Trophoblast cell (in vitro differentiated cells and primary cell): ENCODE measurements at places on chromosomes 5 and 9.

GRCh38 chr9:105127863-105128220, 116.6 kb upstream of the SLC44A1 start:
- DNase-seq = peak; percentile 68

DNA sequence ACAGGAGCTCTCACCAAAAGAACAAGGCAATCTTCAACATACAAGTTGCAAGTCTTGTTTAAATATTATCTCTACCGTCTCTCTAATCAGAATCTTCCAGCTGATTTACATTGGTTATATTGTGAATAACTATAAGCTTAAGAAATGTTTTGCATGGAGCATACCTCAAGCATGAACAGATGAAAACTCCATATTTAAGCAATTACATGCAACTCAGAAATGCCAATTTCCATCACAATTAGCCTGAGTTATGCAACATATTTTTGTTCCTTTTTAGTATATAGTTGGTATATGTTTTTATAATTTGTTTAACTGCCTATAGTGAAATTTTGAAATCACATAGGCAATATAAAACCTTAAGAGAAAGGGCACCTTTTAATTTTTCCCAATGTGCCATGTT, 142.5 kb downstream of the DENND1A start:
- DNase-seq = no peak

DNA sequence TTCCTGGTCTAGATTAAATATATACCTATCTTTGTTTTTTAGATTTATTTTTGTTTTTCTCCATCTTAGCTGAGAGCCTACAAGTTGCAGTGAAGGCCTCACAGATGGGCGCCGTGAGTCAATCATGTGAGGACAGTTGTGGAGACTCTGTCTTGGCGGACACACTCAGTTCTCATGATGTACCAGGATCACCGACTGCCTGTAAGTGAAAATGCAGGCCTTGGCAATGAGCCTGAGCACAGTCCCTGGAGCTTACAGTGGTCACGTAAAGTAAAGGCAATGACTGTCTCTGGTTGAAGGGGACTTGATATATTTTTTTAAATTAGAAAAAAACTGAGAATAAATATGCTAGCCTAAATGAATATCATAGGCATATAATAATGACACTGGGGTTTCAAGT, 271.9 kb downstream of the ARHGEF28 start:
- no peak for DNase-seq

DNA sequence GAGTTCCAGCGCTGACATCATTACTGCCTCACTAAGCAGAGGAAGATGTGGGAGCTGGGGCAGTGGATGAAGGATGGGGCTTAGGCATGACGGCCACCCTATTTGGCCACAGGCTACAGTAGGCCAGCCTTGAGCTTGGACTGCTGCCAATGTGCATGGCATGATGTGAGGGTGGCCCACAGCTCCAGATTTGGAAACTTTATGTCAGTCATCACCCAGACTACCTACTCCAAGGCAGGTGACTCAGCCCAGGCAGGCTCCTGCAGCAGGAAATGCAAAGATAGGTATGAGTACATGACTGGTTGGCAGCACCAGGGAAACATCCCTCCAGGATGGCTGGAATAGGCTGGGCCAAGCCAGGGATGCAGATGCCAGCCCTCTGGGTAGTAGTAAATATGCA, 303.6 kb downstream of the SPOCK1 start:
- DNase-seq = no peak

GRCh38 chr5:115309751-115310370, 13.4 kb upstream of the CCDC112 start:
- DNase-seq = peak; percentile 87

- DNase-seq = no peak
These were observed 170.6 kb upstream of the RFX3 start for GRCh38 chr9:3696368-3696767.

GRCh38 chr5:136063778-136064465, 35.1 kb downstream of the TGFBI start:
- no peak for DNase-seq

DNA sequence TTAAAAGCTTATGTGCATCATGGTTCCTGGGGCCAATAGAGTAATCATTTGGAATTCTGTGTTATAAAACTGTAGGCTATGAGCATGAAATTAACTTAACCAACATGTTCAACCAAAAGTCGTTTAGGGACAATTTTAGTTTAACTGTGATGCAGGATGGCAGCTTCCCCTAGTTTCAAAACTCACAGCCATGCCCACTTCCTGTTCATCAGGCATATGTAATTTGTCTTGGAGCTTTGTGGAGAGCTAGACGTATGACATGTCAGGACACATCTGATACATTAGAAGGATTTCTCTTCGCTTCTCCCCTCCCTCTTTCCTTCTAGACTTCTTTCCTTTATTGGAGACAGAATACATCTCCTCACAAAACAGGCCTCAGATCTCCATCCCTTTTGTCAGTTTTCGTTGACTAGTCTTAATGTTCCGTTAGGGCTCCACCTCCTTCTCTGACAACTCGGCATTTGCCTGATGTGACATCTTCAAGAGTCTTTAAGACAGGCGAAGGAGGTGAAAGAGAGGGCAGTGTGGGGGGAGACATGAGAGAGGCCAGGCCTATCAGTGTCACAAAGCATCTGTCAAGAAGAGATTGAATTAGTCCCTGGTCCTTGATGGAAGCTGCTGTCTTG, 176.0 kb downstream of the MSX2 start:
- DNase-seq = no peak

DNA sequence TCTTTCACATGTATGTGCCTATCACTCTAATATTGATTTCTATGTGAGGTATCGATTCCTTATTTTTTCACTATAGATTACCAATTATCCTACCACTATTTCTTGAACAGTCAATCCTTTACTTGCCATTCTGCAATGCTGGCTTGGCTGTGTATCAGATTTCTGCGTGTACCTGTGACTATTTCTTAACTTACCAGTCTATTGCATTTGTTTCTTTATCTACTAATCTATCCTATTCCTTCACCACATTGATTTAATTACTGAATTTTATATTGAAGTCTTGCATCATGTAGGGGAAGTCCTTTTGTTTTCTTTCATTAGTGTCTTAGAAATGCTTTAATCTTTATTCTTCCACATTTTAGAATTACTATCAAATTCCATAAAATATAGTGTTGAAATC, 684.8 kb downstream of the LRRC70 start:
- DNase-seq = no peak

GRCh38 chr9:22512495-22512894, 65.9 kb downstream of the DMRTA1 start:
- DNase-seq = no peak

GRCh38 chr9:35859990-35860339, 10.2 kb downstream of the OR13J1 start:
- no peak for DNase-seq

DNA sequence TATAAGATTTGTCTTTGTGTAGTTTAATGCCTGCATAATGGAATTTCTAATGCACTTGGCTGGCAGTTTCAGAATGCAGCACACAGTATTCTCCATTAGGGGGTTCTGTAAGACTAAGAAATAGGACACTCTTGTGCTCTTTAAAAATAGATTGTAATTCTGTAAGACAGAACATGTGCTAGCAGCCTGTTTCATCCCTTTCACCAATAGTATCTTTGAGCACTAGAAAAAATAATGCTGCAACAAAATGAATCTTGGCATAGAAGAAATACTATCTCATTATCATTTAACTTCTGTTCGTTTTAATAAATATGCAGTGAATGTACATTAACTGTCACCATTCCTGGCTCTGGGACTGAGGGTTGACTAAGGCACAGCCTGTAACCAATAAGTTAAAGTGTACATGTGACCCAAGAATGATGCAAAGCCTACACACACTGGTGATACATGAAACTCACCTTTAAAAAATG, 23.8 kb upstream of the ZNF622 start:
- DNase-seq = peak; percentile 43

- no peak for DNase-seq
These were observed 331.1 kb downstream of the TMEM38B start for GRCh38 chr9:106025453-106025852.

GRCh38 chr9:16960084-16960483, 89.6 kb upstream of the BNC2 start:
- no peak for DNase-seq

- no peak for DNase-seq
These were observed 167.2 kb upstream of the IRX4 start for GRCh38 chr5:2049876-2050275.

- DNase-seq = peak; percentile 21
These were observed 273.7 kb downstream of the CETN3 start for GRCh38 chr5:90135779-90136378.

- no peak for DNase-seq
These were observed 338.0 kb downstream of the SEMA5A start for GRCh38 chr5:9207817-9208418.

DNA sequence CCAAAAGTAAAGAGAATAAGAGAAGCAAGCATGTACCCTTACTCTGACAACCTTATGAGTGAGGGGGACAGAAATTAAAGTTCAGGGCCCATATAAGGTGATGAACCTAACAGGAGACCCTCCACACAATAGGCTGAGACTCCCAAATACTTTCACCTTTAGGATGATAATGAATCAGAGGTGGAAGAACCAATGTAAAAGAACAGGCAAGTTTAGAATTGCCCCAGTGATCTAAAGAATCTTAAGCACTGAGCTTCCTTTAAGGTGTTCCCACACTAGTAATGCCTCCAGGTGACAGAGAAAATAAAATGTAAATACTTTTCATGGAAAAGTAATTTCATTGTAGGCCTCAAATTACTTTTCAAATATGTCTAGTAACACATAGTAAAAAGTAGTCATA, 8.2 kb upstream of the FAM151B start:
- no peak for DNase-seq

GRCh38 chr9:80320916-80321315, 749.2 kb downstream of the TLE4 start:
- DNase-seq = no peak

DNA sequence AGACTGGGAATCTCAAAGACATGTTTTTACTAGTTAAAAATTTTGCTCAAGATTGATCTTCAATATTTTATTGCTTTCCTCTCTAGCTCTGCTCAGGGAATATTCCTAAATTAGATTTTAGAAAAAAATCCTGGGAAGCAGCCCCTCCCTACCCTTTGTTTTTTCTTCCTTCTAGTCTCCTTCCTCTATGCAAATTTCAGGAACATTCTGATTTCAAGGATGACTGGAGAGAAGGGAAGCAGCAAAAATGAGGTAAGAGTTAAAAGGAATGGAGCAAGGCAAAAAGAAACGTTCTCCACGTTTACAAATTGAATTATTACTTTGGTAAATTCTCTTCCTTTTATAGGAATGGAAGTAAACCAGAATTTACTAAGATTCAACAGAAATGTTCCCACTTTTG, 493.4 kb upstream of the TUSC1 start:
- no peak for DNase-seq

DNA sequence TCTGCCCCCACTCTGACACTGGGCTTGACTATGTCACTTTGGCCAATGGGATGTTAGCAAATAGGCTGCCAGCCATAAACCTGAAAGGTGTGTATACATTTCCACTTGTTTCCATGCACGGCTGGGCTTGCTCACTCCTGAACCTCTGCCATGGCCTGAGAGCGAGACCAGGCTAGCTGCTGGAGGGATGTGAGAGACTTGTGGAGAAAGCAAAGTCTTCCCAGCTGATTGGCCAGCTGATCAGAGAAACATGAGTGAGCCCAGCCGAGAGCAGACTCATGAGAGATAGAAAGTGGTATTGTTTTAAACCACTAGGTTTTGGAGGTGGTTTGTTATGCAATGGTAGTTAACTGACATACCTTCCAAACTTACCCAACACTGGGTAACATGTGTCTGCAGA, 13.9 kb downstream of the FAM193B start:
- DNase-seq = no peak

DNA sequence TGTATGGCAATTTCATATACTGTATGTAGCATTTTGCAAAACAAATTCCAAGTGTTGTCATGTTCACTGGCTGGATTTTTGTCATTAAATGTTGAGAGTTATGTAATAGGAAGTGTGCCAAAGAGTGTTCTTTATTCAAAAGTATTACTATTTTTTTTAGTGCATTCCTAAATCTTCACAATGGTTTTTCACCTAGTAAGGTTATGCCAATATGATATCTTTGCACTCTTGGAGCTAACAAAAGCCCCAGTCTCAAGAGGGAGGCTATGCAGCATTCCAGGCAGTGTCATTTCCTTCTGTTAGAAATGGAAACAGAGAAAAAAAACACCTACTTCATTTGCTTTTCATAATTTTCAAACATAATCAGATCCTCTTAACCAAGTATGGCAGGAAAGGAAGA, 5.1 kb upstream of the SSBP2 start:
- DNase-seq = peak; percentile 78

DNA sequence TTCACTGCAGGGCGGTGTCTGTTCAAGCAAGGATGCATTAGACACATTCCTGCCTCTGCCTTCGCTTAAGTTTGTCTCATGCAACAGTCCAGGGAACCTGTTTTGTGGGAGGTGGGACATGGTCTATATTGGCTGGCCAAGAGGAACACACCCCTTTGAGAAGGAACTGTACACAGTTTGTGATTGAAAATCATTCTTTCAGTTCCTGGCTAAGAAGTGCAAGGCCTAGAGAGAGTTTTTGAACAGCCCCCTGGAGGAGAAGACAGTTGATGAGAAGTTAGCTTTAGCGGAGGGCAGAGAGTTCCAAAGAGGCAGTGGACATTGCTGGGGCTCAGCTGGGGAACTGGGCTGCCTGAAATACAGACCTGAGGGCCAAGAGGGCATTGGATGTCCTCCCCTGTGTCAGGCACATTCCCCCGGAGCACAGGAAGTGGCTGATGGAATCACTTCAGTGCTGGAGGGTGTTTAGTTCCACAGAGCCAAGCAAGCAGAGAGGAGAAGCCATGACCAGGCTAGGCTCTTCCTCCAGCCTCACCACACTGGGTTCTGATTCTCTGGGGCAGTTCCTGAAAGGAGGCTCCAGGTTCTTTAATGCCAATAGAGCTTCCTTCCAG, 66.6 kb downstream of the RGS3 start:
- DNase-seq = peak; percentile 46

- peak; percentile 75 for DNase-seq
These were observed 175.3 kb upstream of the KLF9 start for GRCh38 chr9:70589571-70590314.

GRCh38 chr5:158485047-158485446, 614.7 kb downstream of the EBF1 start:
- no peak for DNase-seq

DNA sequence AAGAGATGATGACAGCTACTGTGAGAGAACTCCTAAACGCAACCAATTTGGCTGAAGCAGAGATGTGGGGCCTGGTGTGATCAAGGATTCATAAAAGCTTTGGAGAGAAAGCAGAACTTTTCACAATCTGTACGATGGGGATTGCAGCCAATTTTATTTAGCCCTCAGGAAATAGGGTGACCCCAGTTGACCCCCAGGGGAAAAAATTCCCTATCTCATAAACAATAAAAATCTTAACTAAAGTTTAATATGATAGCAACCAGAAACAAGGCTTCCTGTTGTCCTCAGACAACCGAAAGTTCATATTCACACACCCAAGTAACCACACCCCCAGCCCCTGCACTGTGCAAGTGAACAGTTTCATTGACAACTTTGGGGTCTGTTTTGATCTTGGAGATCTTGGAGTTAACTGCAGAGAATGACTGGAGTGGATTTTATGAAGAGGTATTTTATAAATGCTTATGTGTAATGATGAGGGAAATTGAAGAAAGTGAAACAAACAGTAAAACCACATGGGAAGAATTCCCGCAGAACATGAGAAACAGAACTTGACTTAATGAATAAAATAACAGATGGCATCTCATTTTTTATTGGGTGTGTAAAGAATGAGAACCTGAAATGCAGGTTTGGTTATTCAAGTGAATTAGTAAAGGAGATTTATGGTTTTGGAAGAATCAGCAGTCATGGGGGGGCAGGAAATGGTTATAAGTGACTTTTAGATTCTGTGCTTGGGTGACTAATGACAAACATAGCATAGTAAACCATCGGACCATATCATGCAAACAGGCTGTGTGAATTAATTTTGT, 94.5 kb downstream of the PDE4D start:
- no peak for DNase-seq

GRCh38 chr9:89686621-89687020, 81.8 kb downstream of the GADD45G start:
- no peak for DNase-seq
